ENCODE measurements at places on chromosomes 5 and 9. TPM values are rescaled to one million over a fixed set of nuclear protein-coding genes. Genes with fewer than 3 reads are reported as not detected.

DNA sequence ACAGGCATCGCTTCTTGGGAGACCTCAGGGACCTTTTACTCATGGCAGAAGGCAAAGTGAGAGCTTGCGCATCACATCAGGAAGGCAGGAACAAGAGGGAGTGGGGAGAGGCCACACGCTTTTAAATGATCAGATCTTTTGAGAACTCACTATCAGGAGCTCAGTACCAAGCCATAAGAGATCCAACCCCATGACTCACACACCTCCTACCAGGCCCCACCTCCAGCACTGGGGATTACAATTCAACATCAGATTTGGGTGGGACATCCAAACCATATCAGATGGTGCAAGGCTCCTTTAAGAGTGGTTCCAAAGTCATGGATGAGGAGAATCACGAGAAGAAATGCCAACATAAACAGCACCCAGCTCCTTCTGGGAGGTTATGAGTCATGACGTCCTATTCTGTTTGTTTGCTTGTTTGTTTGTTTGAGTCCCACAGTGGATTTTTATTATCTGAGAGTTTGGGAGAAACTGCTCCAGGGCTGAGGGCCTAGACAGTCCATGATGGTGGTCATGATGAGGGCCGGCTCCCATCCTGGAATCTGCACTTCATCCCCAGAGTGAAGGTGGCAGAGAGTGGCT is 453.5 kb downstream of the GADD45G start:
- no peaks in the 10 kb centered on the region for H3K27me3 ChIP-seq
- no peak overlapping the region for H3K4me3 ChIP-seq
- H3K36me3 ChIP-seq, result no peaks in the 10 kb centered on the region
- H3K27ac ChIP-seq, result no peak overlapping the region

DNA sequence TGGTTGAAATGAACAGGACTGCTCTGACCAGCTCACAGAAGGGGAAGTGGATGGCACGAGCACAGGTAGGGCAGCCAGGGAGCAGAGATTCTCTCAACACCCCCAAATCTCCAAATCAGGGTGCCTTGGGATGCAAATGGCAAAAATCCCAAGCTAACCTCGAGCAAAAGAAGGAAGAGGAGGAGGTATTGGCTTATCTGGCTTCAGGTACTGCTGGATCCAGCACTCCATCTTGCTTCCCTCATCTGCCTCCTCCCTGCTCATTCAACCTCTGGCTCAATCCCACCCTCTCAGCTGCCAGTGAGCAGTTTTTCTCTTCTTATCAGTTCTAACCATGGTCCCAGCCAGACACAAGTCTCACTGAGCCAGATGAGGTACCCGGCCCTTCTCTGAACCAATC is 41.6 kb upstream of the GGTA1 start:
- no peaks in the 10 kb centered on the region for H3K36me3 ChIP-seq
- no peaks in the 10 kb centered on the region for H3K27me3 ChIP-seq
- H3K27ac ChIP-seq, result no peak overlapping the region
- no peak overlapping the region for H3K4me3 ChIP-seq
- peaks cover 22% of the 10 kb centered on the region for H3K4me1 ChIP-seq

BTNL3 gene
- not detected for total RNA-seq

- no peaks in the 10 kb centered on the region for H3K27me3 ChIP-seq
- peaks cover 8% of the 10 kb centered on the region for H3K4me1 ChIP-seq
- H3K4me3 ChIP-seq, result no peak overlapping the region
- DNase-seq, result no peak
- no peak overlapping the region for H3K27ac ChIP-seq
Observed at GRCh38 chr5:103441523-103441922, 121.1 kb downstream of the NUDT12 start.

IL6ST gene
- total RNA-seq, result 47.0 TPM

DNA sequence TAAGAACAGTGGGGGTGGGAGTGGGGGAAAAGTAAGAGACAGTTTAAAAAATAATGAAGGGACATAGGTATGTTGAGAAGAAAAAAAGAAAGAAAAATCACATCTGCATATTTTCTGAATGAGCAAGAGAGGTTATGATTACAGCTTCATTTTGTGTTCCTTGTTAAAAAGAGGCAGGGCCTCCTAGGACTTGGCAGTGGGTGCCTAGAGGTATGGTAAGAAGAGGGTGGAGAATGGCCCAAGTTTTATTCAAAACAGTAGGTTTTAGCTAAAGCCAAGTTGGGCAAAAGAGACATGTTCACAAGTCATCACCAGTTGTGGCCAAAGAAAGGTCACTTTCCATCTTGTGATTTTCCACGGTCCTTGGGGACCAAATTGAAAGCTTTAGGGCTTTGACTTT is 643.4 kb downstream of the CCDC171 start:
- no peak for DNase-seq
- peaks cover 2% of the 10 kb centered on the region for H3K4me1 ChIP-seq
- no peak overlapping the region for H3K27ac ChIP-seq
- no peaks in the 10 kb centered on the region for H3K36me3 ChIP-seq
- H3K4me3 ChIP-seq, result no peak overlapping the region
- peaks cover 3% of the 10 kb centered on the region for H3K27me3 ChIP-seq

DNA sequence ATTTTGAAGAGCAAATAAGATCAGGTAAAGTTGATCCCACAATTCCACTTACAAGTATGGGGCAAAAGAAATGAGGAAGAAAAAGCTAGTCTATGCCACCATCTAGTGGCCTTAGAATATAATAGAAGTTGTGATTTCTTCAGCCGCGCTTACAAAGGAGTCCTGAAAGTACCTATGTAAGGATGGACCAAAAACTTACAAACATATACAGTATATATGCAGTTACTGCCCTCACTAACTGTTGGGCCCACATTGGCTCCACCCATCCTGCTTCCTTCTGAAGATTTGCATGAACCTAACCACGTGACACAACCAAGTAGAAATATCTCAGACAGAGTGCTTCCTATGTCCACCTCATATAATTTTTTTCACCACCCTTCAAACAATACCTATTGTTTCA is 11.7 kb upstream of the OR13D1 start:
- no peaks in the 10 kb centered on the region for H3K4me1 ChIP-seq
- H3K4me3 ChIP-seq, result no peak overlapping the region

DNA sequence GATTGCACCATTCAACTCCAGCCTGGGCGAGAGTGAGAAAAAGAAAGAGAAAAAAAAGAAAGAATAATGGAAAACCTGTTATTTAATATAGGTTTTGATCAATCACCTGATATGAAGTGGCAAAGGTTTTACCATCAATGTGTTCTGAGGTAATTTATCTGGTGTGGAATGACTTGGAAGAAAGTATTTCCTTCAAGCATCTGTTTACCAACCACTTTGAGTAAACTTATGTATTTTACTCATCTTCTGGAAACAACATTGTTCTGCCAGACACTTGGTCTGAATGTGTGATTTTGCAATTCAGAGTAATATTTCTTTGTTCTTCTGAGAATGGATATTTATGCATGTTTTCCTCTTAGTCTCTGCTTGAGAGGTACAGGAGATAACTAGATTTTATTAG is 24.3 kb downstream of the KIF2A start:
- no peak overlapping the region for H3K4me3 ChIP-seq
- peaks cover 6% of the 10 kb centered on the region for H3K4me1 ChIP-seq
- H3K27ac ChIP-seq, result no peak overlapping the region

IL4 gene
- not detected for total RNA-seq

BASP1 gene
- total RNA-seq, result 20.7 TPM

Measured in suprapubic skin (tissue), 4 donors.